ENCODE measurements at places on chromosomes 3 and 15.

DNA sequence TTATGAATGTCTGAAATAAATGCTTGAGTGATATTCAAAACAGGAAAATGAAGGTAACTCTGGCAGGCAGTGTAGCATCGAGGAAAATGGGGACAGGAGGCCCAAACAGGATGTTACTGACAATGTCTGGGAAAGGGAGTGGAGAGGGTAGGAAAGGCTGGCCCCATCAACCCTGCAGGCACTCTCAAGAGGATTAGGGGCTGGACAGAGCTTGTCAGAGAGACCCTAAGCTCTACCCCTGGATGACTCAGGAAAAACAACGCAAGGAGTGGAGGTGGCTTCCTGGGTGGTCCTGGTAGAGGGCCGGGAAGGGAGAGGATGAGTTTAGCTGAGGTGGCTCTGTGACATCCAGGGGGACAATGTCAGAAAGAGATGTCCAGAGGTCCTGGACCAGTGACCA, 106.0 kb downstream of the RYK start:
- no peak for DNase-seq

DNA sequence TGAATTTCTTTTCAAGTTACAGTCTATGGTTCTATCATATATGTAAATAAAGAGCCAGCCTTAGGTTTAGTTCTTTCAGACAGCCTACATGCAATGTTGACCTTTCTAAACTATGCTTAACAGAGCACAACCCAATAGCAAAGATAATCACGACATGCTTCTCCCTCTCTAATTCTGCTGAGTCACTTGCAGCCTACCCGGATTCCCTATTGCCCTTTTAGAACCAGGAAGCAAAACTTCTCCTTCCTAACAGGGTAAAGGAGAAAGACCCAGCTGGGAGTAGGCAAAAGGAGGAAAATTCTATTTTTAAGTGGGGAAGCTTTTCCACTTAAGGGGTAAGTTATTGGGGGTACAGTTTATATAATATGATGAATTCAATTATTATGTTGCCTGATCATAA, 79.3 kb downstream of the SLC7A14 start:
- no peak for DNase-seq

DNA sequence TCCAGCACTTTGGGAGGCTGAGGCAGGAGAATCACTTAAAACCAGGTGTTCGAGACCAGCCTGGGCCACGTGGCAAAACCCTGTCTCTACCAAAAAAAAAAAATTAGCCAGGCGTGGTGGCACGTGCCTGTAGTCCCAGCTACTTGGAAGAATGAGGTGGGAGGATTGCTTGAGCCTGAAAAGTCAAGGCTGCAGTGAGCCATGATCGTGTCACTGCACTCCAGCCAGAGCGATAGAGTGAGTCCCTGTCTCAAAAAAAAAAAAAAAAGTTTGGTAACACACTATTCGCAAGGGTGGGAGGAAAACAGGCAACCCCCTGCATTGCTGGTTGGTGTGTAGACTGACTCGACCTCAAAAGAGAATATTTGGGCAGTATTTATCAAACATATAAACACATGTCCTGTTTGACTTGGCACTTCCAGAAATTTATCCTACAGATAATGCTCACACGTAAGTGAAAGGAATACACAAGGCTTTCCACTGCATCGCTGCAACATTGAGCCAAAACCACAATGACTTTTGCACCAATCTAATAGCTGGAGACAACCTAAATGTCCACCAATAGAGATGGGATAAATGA, 3.1 kb upstream of the ANPEP start:
- no peak for DNase-seq

DNA sequence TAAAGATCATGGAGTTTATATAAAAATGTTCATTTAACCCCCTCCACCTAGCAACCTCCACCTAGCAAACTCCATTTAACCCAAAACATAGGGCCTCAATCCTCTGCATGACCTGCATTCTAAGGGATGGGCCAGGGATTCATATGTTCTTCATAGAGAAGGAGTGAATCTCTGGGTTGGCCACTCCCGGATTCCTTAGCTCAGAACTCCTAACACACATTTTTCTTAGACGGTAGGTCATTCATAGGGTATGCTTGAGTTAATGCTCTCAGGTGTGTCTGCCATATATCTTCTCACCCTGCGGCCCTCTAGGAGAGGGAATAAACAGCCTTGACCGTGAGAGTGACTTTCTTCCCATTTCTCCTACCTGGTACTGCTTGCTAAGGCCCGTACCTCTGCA, 102.0 kb upstream of the IGSF10 start:
- no peak for DNase-seq

GRCh38 chr3:99683465-99683864, 45.1 kb downstream of the COL8A1 start:
- DNase-seq = no peak

GRCh38 chr3:124878561-124879336, 8.4 kb downstream of the ITGB5 start:
- DNase-seq = no peak

Data from muscle of arm (tissue), 14 donors.